ENCODE measurements at places on chromosomes 5 and 9.

GRCh38 chr9:88193766-88194165, 55.5 kb upstream of the SPATA31C2 start:
- no peak for DNase-seq

- no peak for DNase-seq
Observed at GRCh38 chr5:11248966-11249365, 487.9 kb upstream of the DAP start.

- no peak for DNase-seq
Observed at GRCh38 chr5:30502277-30502676, 691.2 kb upstream of the CDH6 start.

DNA sequence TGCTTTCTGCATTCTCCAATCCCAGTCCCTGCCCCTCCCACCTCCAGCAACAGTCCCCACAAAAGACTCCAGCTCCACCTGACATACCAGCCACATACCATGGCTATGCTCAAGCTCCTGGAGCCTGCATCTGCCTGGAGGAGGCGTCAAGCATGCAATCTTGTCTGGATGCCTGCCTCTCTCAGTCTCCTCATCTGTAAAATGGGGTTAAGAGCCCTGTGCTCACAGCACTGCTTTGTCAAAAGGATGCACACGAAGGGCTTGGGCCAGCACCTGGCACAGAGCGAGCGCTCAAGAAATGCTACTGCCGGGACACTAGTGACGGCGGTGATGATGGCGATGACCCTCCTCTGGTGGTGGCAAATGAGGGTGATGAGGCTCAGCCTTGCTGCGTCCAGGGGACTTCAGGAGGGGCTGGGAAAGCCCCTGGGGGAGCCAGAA, 202.9 kb upstream of the IER5L start:
- DNase-seq, result no peak

DNA sequence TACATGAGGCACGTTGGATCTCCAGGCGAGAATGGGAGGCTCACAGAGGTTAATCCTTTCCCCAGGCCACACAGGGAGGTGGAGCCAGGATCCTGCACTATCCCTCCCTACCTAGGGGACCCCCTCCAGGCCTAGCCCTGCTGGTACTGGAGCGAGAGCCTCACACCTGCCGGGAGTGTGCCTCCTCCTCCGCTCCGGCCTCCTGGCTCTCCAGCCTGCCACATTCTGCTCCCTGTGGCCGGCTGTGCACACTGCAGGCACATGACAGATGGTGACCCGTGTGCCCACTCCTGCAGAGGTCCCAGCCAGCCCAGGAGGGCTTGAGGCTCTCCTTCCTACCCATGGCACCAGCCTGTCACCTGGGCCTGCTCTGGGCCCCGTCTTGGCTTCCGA, 93.4 kb downstream of the RXRA start:
- DNase-seq, result no peak

DNA sequence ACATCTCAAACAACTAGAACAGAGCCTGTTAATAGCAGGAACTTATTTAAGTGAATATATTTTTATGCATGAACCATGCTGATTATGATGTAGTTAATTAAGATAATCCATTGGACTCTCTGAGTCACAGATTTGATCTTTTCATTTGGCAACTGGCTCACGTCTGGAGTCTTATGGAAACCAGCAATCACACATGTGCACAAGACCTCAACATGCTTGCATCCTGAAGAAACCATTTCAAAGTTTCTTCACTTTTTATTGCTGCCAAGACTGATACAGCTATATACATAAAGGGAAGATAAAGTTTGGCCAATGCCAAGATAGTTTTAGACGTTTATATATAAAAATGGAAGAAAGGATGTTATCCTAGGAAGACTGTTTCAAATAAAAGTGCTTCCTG, 13.3 kb upstream of the C9 start:
- DNase-seq, result no peak

DNA sequence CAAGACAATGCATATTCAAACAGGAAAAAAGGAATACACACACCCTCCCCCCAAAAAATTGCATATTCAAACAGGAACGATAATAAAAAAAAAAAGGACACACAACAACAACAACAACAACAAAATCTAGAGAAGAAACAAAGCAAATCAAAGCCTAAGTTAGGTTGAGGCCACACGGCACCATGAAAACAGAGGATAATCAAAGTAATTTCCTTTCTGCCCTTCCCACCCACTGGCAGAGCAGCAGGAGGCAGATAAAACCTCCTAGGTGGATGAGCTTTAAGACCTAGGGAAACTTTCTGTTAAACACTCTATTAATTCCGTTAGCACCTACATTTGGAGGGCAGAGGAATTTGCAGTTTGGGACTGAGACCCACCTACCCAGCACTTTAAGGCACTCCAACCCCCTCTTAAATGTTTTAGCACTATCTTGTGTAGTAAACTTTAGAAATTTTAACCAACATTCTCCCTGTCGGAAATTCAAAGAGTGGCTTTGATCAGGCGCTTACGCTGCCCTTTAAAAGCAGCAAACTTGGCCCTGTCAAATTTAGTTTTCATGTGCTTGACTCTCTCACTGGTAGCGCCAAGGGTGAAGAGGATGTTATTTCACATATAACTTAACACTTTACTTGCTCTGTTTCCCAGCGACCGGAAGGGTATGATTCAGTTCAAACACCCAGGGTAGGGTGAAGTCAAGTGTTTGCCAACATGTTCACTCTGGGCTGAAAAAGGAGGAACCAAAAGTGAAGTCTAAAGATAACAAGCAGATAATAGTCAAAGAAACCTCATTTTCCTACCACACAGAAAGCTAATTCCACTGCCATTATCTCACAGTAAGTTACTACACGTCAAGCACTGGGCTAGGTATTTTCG, 9.2 kb downstream of the ENC1 start:
- DNase-seq, result peak; percentile 26

DNA sequence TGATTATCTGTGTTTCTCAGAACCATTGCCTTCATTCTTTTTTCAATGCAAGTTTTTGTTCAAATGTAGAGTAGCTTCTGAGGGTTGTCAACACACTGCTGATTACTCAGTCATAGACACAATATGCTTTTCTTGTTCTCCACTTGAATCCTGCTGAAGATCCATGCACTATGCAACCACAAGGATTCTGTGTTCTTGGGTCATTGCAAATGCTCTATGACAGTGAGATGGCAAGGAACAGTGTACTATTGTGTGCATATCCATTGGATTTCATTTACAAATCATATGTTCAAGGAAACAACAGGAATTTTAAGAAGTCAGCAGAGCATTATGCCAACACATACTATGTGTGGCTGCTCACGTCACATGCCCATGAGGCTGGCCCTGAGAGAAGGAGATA, 1590.2 kb downstream of the EFNA5 start:
- no peak for DNase-seq

- no peak for DNase-seq
Observed at GRCh38 chr9:86021166-86021565, 78.2 kb downstream of the GOLM1 start.

GRCh38 chr9:103872811-103873210, 221.3 kb upstream of the SMC2 start:
- DNase-seq, result no peak

GRCh38 chr5:102216678-102217077, 79.4 kb downstream of the SLCO4C1 start:
- DNase-seq, result no peak

DNA sequence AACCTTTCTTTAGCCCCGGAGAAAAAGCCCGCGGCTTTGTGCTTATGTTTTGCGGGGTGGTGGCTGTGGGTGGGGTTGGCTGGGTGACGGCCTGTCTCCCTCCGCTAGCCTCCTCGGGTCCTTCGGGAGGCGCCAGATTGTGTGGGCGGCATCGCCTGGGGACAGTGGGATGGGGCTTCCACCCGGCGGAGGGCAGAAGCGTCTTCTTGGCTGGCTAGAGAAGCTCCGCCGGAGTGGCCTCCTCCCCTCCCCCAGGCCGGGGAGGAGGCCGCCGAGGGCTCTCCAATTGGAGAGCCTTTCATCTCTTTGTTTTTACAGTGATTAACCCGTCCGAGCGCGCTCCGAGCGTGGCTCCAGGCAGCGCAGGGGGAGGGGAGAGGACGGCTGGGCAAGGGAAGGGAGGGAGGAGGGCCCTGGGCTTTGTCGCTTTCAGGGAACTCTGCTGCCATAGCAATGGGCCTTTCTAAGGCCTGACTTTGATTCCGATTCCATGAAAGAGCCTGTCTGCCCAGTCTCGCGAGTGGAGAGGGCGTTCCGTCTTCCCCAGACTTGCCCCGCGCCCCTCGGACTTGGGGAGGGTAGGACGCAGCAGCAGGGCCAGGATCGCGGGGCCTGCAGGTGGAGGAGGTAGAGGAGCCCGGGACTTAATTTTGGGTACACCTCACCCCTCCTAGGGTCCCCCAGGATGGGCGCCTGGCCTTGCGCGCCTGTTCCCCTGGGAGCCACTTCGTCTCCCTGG, 36.7 kb upstream of the TIFAB start:
- DNase-seq, result peak; percentile 45

GRCh38 chr9:74494490-74494889, 2.6 kb upstream of the RORB start:
- no peak for DNase-seq

DNA sequence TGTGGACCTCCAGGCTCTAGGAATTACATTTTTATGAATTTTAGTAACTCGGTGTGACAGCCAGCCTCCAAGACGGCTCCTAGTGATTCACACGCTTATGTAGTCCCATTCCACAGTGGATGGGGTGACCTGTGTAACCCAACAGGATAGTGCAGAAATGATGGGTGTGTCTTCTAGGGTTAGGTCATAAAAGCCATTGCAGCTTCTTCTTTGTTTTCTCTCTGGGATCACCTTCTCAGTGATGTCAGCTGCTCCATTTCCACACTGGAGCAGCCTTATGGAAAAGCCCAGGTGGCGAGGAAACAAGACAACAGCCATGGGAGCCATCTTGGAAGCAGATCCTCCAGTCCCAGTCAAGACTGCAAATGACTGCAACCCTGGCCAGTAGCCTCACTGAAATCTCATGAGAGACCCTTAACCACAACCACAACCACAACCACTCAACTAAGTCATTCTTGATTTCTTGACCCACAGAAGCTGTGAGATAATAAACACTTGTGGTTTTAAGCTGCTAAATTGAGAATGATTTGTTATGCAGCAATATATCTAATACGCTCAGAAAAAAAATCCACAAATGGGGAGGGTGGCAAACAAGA, 5.1 kb upstream of the GNPDA1 start:
- DNase-seq, result no peak

DNA sequence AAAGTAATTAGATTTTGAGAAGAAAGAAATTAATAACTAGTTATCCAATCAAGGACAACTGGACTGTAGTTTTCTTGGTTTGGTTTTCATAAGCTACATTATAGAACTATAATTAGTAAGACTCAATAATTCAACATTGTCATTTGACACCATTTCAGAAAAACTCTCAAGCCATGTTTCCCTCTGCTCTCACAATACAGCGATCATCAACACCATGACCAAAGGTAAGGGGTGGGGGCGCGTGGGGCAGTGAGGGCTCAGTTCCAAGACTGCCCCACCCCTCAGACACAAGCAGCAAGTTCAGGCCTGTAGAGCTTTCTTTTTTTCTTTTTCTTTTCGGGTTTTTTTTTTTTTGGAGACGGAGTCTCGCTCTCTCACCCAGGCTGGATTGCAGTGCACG, 6.4 kb downstream of the CMBL start:
- no peak for DNase-seq

GRCh38 chr5:75856056-75856455, 138.8 kb upstream of the POC5 start:
- no peak for DNase-seq

DNA sequence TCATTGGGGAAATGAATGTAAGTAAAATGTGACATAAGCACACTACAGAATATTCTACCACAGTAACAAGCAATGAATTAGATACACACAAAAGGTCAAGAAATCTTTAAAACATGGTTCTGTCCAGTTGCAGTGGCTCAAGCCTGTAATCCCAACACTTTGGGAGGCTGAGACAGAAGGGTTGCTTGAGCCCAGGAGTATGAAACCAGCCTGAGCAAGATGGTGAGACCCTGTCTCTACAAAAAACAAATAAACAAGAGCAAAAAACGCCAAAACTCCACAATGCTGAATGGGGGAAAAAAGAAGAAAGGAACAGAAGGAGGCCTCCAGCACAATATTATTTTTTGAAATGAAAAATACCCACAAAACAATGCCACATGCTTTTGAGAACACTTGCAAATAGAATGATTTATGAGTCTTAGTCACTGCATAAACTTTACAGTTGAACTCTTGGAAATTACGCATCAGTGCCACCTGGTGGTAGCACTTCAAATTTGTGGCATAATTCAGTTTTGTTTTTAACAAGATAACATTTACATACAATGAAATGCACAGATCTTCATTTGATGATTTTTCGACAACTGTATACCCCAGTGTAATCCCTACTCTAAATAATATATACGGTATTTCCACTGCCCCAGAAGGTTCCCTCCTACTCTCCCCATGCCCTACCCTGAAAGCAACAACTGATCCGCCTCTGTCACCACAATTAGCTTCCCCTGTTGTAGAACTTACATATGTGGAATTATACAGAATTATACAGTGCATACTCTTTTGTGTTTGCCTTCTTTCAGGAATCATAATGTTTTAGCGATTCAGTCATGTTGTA, 14.4 kb upstream of the SPINK4 start:
- peak; percentile 64 for DNase-seq

DNA sequence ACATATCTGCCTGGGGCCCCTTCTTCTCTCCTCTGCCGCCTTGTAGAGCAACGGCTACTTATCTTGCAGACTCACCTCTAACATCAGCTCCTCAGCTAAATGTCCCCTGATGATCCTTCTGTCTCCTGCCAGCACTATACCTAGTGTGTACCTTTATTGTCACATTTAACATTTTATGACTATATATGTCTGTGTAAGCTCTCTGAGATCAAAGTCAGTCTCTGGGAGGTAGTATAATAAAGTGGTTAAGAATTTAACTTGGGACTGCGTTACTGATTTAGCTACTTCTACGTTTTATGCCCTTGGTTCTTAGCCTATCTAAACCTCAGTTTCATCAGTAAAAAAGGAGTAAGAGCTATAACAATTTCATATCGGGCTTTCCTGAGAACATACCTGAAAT, 2.2 kb downstream of the TMED7 start:
- DNase-seq, result no peak

- no peak for DNase-seq
Observed at GRCh38 chr9:113564498-113565237, 101.1 kb downstream of the RGS3 start.

DNA sequence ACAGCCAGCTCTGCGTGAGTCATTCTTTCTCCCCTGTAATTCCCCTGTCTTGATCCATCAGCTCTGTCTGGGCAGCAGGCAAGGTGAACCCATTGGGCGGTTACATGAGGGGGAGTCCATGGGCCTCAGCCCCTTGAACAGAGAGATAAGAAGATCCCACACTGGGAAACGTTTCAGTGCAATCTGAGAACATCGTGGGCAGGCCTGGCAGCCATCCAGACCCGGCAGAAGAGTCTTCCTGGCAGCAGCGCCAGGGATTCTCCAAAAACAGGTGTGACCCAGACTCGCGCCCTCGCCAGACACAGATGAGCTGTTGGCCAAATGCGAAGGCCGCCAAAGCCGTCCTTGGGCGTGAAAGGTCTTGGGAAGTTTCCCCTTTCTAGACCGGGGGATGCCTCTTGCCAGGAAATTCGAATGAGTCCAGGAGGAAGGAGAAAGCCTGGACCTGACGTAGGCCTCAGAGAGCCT, 6.4 kb upstream of the SLC12A7 start:
- DNase-seq, result no peak

Data from AG04450 (cell line).